ENCODE measurements at places on chromosomes 5 and 9.

DNA sequence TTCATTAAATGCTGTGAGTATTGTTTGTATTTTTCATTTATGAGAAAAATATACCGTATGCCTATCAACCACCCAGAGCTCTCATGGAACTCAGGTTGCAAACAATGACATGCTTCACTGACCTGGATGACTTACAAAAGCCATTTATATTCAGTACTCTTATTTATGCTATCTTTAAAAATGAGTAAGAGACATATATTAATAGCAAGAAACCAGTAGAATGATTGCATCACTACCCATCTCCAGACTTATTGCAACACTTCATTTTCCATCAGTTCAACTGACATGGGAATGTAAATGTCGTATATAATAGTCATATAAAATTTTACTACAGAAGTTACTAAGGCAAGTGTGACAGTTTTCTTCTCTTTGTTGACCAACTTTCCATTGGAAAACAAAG is 69.1 kb downstream of the OTP start:
- no peak for DNase-seq

DNA sequence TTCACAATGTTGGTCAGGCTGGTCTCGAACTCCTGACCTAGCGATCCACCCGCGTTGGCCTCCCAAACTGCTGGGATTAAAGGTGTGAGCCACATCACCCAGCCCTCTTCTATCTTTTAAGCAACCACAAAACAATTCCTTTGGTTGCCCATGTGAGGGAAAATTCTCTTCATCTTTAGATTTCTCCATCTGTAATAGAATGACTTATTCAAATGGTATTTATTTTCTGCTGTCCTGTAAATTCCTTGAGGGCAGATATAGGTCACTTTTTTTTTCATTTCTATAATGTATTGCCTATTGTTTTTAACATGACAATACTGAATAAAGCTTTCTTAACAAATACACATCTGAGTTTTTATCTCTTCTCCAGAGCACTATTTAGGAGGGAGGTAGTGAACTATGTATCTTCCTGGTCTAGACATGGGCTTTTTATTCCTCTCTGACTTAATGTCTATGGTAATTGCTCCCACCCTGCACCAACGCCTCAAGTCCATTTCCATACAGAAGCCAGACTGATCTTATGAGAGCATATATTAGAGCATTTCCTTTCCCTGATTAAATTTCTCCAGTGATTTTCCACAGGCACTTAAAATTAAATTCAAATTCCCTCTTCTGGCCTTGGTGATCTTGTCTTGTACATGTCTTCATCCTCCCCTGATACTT is 595.6 kb downstream of the CAAP1 start:
- no peak for DNase-seq

GRCh38 chr5:1204693-1205242 is 3.4 kb downstream of the SLC6A19 start:
- DNase-seq: no peak

- no peak for DNase-seq
Measured at GRCh38 chr5:147391781-147392180, 118.1 kb downstream of the DPYSL3 start.

GRCh38 chr9:85142496-85142911 is 473.0 kb downstream of the NTRK2 start:
- no peak for DNase-seq

DNA sequence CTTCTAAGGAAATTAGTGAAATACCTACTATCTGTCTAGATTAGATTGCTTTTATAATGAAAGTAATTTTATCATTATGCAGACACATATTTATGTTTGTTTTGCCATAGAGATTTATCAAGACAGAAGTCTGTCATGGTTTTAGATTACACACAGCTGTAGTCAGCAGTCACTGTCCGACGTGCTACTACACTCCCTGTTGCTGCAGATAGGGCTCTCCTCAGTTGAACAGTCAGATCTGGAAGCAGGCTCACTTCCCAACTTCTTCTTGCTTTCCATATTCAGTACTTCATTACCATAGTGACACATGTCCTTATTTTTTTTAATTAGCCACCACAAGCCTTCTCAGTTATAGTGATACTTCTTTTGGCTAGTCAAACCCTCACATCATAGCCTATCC is 329.9 kb upstream of the ITGA1 start:
- no peak for DNase-seq

GRCh38 chr9:133991964-133992779 is at the start of gene VAV2:
Gene VAV2, minus strand, starts transcription at chr9:133992324. Its CDS starts 46 bp downstream, at chr9:133992278.
- peak; percentile 48 for DNase-seq

GRCh38 chr5:95864944-95865504 is 42.5 kb upstream of the GLRX start:
- DNase-seq: no peak

DNA sequence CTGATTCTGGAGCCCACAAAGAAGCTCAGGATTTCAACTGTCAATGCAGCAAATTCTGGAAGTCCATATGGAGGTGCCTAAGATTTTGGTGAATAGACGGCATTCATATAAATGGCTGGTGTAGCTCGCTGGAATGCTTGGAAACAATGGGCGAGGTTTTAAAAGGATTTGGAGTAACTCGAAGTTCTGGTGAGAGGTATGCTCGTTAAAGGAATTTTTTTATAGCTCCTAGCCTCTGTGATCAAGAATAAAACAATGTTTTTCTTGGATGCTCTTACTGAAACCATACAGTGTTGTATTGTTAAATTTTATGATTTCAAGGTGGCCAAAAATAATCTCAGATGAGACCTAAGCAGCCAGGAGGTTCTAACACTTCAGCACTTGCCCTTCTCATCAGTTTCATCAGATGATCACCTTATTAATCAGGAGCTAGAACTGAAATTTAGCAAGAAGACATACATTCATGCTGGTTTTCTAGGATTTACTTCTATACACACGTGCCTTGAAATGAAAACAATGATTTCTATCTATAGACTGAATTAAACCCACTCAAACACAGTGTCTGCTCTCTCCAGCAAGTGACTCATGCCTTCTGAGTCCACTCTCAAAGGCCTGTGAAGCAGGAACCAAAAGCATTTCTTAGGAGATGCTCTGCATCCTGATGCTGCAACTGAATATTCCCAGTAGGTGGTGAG is 79.2 kb downstream of the OTULIN start:
- no peak for DNase-seq

DNA sequence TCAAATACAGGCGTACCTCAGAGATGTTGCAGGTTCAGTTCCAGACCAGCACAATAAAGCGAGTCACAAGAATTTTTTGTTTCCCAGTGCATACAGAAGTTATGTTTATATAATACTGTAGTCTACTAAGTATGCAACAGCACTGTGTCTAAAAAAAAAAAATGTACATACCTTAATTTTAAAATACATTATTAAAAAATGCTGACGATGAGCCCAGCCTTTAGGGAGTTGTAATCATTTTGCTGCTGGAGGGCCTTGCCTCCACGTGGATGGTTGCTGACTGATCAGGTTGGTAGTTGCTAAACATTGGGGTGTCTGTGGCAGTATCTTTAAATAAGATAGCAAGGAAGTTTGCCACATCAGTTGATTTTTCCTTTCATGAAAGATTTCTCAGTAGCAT is 48.3 kb downstream of the TTC1 start:
- no peak for DNase-seq

DNA sequence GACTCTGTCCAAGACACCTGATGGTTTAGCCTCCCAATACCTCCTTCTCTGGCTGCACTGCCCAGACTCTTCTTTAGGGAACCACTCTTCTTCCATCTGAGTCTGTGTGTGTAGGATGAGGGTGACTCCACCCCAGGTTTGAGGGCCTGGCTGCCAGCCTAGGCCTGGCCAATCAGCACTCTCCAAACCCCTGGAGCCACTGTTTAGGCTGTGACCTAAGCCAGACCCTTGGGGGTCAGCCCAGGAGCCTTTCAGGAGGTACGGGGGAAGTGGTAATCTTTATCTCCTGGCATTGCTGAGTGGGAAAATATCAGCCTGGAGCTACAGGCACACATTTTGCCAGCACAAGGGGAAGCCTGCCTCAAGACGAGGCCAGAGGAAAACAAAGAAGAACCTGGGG is 6.2 kb upstream of the ERGIC1 start:
- no peak for DNase-seq

GRCh38 chr9:4375424-4376200 is 75.7 kb upstream of the GLIS3 start:
- no peak for DNase-seq

- peak; percentile 11 for DNase-seq
Measured at GRCh38 chr5:150289551-150290390, at the start of gene CAMK2A. Gene CAMK2A, minus strand, starts transcription at chr5:150289773. Its CDS starts 148 bp downstream, at chr5:150289625.

DNA sequence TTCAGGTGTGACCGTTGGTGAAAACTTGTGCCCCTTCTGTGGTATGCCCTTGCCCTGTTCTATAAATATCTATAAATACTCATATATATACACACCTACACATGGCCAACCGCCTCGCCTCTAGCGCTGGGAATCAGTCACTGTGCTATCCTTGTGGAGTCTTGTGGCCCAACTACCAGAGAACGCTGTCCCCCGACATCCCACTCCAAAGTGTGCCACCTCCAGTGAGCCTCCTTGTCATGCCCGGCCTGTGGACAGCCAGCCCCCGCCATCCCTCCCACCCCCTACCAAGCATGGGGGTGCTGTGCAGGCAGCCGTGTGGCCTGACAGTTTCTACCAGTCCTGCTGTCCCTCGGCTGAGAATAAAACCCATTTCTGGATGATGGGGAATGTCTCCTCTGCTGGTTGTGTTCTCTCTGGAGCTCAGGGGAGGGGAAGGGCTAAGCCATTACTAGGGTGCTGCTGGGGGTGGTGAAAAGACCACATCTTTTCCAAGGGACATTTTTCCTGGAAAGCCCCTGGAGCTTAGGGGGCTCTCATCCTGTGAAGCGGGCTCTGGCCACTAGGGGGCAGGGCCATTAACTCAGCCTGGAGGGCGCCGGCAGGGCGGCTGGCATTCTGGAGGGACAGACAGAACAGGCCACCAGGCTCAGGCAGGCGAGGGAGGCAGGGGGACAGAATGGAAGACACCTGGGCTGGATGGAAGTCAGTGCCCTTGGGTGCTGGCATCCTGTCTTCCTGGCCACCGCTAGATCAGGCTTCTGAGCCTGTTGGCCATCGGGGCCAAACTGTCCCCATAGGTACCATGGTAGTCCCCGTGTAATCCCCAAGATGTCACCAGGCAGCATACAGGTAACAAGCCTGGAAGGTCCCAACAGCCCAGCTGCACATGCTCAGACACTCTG is 20.7 kb downstream of the GOLGA2 start:
- peak; percentile 59 for DNase-seq

DNA sequence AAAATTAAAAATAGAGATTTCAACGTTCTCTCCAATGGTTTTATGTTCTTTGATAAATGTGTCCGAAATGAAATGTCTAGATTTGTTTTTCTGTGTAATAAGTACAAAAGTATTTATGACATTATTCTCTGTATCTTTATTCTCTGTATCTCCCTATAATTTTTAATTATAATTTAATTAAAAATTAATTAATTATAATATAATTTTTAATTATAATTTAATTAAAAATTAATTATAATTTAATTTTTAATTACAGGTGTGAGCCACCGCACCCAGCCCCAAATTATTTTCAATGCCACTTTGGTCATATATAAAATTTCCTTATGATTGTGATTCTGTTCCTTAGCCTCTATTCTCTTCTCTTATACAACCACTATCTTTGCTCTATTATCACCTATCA is 28.2 kb downstream of the SPATA31C2 start:
- DNase-seq: no peak

DNA sequence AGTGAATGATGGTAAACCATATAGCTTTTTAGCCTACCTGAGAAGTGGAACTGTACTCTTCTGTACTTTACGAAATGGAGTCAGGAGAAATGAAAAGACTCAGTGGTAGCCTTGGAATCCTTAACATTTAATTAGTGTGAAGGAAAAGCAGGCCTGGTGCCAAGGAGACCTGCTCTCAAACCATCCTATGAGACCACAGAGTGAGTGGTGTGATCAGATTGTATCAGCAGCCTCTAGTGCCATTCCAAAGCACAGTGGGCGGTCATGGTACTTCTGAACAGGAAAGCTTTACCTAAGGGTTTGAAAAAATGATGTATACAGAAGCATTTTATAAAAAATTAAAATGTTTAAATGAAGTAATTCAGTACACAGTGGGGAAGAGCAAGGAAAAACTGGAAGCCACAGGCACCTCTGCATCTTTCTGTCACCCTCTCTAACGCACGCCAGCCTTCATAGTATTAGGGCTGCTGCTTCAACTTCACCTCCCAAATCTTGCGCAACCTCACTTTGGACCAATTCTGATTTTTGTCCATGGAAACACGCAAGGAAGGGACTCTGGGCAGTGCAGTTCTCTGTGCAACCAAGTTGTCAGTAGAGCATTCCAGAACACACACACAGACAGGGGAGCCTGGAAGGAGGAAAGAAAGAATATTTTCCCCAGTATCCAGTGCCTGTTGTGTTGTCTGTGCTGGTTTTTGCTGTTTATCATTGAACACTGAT is 203.7 kb downstream of the SH3GL2 start:
- DNase-seq: no peak

GRCh38 chr9:38707885-38708637 is 11.9 kb downstream of the FAM240B start:
- peak; percentile 31 for DNase-seq

DNA sequence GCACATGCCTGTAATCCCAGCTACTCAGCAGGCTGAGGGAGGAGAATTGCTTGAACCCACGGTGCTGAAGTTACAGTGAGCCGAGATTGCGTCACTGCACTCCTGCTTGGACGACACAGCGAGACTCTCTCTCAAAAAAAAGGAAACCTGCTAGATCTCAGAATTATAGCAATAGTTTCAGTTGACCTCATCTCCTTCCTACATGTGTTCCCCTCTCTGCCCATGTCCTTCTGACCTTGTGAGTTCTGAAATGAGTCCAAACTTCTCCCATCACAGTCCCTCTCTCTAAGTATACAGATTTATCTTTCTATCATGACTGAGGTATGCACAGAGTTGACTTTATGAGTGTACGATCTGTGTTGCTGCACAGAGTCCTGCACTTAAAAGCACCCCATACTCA is 44.6 kb upstream of the SHOC1 start:
- DNase-seq: no peak

DNA sequence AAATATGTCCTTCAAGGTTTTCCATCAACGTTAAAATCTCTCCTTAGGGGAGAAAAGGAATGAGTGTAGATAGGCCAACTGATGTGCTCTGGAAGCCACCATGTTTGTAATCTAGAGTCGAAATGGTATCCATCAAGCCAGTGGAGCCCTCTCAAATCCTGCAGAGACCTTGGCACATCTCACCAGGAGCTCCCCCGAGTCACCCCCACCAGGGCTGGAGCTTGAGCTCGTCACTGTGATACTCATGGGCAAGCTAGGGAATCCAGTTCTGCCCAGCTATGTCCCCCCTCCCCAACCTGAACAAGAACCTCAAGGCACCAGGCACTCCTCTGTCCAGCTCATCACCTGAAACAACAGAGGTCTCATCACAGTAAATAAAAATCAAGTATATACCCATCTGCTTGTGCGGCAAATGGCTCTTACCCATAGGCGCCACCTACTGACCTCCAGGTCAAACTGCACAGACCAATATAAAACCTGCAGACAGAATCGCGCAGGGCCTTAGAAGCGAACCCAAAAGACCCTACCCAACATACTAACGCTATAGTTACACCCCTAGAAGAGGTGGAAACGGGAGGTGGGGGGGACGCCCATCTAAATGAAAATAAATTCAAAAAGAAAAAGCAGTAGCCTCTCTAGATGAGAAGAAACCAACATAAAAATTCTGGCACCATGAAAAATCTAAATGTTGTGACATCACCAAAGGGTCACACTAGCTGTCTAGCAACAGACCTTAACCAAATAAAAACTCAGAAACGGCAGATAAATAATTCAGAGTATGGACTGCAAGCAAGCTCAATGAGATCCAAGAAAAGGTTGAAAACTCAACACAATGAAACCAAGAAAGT is 75.0 kb downstream of the TTC39B start:
- no peak for DNase-seq

GRCh38 chr9:21584890-21585289 is 102.8 kb upstream of the IFNE start:
- DNase-seq: no peak
